ENCODE measurements at places on chromosomes 4 and X.

DNA sequence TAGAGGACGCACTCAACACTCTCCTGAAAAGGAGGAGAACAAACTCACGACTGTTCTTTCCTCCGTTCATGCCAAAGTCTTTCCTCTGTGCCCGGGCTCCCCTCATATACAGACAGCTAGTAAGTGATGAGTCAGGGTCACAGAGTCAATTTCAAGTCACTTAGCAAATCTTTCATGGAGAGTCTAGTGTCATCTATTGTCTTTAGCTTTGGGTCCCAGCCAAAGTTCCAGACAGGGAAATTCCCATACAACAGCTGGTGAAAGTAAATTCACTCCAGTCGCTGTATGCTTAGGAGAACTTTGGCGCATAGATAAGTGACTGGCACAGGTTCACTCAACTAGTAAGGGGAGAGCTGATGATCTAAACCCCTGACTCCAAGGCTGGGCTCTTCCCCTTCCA lies 226.5 kb downstream of the MID1 start:
- DNase-seq = no peak

- DNase-seq = no peak
Observed at GRCh38 chr4:34861666-34862065, 1382.6 kb downstream of the ARAP2 start.

- DNase-seq = no peak
Observed at GRCh38 chrX:115013705-115014104, 3.7 kb downstream of the IL13RA2 start.

GRCh38 chr4:137656661-137657060 lies 124.4 kb upstream of the PCDH18 start:
- no peak for DNase-seq

- DNase-seq = no peak
Observed at GRCh38 chrX:26927419-26927818, 535.7 kb downstream of the PPP4R3C start.

- no peak for DNase-seq
Observed at GRCh38 chr4:867526-868250, 41.8 kb upstream of the CPLX1 start.

DNA sequence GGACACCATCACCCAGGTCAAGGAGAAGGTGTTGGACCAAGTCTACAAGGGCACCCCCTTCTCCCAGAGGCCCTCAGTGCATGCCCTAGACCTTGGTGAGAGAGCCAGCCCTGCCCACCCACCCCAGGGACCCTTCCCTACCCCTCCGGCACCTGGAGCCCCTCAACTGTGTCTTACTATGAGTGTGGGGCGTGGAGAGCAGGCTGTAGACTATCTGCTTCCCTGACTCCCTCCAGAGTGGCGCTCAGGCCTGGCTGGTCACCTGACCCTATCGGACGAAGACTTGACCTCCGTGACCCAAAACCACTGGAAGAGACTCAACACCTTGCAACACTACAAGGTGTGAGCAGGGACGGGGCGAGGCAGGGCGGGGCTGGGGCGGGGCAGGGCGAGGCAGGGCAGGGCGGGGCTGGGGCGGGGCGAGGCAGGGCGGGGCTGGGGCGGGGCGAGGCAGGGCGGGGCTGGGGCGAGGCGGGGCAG lies 4.7 kb upstream of the SRPK3 start:
- no peak for DNase-seq

DNA sequence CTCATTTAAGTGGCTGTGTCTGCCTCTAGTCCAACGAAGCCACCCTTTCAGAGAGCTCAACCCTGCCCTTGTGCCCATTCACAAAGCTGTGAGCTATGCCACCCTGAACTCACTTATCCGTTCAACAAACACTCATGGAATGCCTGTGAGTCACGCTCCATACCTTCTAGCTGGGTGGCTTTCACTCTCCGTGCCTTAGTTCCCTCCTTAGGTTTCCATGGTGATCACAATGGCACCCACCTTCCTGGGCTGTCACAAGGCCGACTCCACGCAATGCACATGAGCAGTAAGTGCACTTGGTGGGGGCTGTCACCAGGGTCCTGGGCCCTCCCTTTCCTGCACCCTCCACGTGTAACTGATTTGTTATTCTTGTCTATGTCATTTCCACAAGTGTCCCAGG lies 37.2 kb upstream of the PPP2R2C start:
- no peak for DNase-seq

- no peak for DNase-seq
Observed at GRCh38 chr4:11615601-11616000, 186.9 kb upstream of the HS3ST1 start.

DNA sequence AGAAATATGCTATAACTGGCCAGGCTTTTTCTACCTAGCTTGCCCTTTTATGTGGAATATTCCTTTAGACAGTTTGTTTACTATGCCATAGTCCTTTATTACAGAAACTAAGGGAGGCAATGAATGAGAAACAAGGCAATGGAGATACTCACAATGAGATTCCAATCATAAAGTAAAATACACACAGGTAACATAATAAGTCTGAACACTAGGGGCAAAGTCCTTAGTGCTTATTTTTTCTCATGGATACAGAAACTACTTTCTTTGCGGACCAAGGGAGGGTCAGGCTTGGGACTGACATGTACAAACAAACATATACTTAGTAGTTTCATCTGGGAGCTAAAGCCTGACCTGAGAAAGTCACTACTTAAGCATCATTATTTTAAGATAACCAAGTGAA lies 16.0 kb upstream of the UGT8 start:
- DNase-seq = no peak

GRCh38 chr4:82457266-82457665 lies 26.9 kb downstream of the ENOPH1 start:
- no peak for DNase-seq

- no peak for DNase-seq
Observed at GRCh38 chr4:42151568-42152506, 618 bp downstream of the BEND4 start.

DNA sequence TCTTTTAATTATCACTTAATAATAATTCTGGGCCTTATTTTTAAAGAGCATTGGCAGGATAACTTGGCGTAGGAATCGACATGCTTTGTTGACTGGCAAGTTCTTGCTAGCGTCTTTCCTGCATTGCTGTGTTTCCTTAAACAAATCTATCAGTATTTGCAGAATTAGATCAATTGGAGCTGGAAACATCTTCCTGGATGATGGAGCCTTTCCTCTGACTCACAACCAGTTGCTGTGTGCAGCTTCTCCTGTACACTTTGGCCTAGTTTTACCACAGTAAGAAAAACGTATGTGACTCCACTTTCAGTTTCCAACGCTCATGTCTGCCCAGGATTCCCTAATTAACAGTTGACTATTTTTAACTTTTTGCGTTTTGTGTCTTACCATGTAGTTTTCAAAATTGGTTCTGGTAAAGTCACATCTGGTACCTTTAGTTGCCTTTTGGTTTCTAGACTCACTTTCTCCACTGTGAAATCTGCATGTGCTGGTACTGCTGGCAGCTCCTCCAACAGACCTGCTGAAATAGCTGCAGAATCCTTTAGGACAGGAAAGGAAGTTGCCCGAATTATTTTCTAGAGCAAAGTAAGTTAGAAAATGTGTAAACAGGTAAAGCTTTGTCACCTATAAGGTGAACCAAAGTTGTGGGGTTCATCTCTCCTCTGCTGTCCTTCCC lies 553.2 kb upstream of the FAT1 start:
- no peak for DNase-seq

GRCh38 chr4:121273191-121273590 lies 107.6 kb downstream of the QRFPR start:
- DNase-seq = no peak

GRCh38 chrX:46543441-46543840 lies 1.8 kb downstream of the ZNF674 start:
- no peak for DNase-seq

- no peak for DNase-seq
Observed at GRCh38 chr4:93617606-93618005, 210.9 kb upstream of the ATOH1 start.

DNA sequence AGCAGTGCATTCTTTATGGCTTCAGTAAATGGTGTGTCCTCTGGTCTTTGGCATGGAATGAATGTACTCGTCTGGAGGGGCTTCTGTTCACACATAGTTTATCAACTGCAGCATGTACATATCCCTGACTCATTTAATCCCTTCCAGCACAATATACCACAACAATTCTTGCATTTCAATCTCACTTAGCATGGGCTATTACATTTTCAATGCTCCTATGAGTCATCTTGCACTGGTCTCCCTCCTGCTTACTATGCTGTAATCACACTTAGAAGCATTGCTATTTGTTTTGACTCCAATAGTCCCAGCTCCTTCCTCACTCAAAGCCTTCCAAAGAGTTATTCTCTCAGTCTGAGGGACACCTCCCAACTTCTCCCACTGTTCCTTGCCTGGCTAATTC lies 180.9 kb upstream of the NUDT10 start:
- DNase-seq = no peak

DNA sequence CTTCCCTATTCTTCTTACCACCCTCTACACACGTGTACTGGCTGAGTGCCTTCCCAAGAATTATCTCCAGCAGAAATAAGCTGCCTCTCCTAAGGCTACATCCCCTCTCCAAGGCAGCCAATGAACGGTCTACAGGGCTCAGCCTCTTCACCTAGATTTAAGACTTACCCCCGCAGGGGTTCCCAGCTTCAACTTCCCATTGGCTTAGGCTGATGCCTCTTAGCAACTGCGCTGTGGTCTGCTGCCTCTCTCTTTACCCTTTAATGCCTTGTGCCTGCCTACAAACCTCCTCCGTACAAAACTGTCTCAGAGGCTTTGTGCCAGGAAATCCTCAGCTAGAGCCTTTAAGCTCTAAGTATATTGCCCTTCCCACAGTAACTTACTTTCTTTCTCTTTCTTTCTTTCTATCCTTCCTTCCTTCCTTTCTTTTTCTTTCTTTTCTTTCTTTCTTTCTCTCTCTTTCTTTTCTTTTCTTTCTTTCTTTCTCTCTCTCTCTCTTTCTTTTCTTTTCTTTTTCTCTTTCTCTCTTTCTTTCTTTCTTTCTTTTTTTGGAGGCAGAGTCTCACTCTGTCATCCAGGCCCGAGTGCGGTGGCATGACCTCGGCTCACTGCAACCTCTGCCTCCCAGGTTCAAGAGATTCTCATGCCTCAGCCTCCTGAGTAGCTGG lies 15.1 kb upstream of the PIGA start:
- DNase-seq = no peak

- DNase-seq = no peak
Observed at GRCh38 chrX:64187762-64188150, 17.8 kb downstream of the AMER1 start.

GRCh38 chrX:153791104-153791852 lies 2.9 kb downstream of the IDH3G start:
- DNase-seq = no peak

GRCh38 chrX:11664211-11665167 lies 1.2 kb downstream of the ARHGAP6 start:
- no peak for DNase-seq

GRCh38 chrX:43976205-43976604 lies 3.0 kb upstream of the NDP start:
- DNase-seq = no peak

- no peak for DNase-seq
Observed at GRCh38 chrX:155061760-155062159, 9.2 kb downstream of the CMC4 start.

DNA sequence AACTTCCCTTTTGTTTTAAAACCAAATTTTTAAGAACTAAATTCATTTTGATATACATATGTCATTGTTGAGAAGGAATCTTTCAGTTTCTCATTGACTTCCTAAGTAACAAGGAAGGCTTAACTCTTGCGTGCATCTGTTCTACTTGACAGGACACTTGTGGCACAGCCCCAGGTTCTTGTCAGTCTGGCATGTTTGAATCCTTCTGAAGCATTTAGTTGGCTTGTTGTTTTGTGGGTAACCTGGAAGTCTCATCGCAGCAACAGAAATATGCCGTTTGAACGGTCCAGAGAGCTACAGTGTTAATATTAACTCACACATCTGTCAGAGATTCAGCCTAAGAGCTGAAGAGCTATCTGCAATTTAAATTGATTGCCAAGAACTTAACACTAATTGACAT lies 76.0 kb downstream of the GLRA3 start:
- DNase-seq = no peak

GRCh38 chrX:22922961-22923360 lies 76.8 kb upstream of the DDX53 start:
- DNase-seq = no peak

DNA sequence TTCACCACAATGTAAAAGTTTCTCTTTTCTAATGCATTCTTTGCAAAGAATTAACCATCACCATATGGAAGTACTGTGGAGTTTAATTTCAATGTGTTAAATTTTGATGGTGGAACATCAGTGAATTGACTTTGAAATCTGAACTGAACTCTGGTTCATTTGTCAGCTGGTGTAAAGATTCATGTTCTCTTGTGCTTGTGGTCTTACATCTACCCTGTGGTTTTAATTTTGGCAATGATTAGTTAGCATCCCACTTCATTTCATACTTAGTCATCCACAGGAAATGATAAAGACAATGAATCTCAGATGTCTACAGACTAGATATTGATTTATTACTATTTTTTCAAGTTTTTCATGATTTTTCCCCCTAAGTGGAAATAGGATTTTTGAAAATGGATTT lies 77.8 kb downstream of the GRID2 start:
- DNase-seq = no peak

DNA sequence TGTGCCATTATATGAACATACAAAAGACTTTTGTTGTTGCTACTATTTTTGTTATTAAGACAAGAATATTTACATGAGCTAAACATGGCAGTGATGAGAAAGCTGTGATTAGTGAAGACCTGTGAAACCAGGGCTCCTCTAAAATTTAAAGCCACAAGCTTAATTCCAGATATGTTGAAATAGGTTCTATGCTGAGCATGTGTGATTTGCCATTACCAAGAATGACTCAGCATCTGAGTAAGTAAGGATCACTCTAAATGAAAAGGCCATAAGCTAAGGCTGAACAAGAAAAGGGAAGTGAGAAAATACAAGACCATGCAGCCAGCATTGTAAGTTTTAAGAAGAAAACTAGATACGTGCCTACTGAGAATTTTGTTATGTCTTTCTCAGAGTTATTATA lies 75.9 kb upstream of the CAMK2D start:
- DNase-seq = no peak

DNA sequence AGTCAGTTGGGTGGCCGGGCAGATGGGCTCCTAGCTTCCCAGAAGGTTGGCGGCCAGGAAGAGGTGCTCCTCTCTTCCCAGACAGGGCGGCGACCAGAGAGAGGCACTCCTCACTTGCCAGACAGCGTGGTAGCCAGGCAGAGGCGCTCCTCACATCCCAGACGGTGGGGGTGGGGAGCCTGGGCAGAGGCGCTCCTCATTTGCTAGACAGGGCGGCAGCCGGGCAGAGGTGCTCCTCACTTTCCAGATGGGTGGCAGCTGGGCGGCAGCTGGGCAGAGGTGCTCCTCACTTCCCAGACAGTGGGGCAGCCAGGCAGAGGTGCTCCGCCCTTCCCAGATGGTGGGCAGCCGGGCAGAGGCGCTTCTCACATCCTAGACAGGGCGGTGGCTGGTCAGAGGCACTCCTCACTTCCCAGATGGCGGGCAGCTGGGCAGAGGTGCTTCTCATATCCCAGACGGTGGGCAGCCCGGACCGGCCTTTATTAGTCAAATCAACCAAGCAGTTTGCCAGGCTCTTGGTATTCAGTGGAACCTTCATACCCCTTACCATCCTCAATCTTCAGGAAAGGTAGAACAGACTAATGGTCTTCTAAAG lies 13.5 kb upstream of the NONO start:
- DNase-seq = no peak
